NK-92 treated with Interleukin-12 subunit alpha and Interleukin-12 subunit beta, amount 100 ng/mL, for 24 hours (cell line): ENCODE measurements at places on chromosomes 4 and X.

- DNase-seq: no peak
Measured at GRCh38 chrX:65679071-65679540, 11.7 kb downstream of the MSN start.

- no peak for DNase-seq
Measured at GRCh38 chr4:42570221-42570620, 86.7 kb downstream of the ATP8A1 start.

DNA sequence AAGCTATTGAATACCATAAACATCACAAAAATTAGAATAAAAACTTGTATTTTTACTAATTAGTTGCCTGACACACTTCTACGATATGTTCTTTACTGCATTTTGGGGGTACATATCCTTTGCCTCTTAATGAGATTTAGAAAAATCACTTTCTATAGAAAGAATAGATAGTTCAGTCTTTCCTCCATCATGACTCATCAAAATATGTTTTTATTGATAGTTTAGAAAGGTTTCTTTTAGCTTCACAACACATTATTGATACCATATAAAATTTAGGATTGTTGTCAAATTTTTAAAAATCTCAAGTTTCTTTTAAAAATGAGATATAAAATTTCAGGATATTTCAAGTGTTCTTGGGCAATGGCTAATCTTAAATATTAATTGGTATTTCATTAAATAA is 74.5 kb upstream of the NOCT start:
- DNase-seq: no peak

GRCh38 chrX:103635436-103635835 is 6.7 kb downstream of the TCEAL1 start:
- DNase-seq: no peak

DNA sequence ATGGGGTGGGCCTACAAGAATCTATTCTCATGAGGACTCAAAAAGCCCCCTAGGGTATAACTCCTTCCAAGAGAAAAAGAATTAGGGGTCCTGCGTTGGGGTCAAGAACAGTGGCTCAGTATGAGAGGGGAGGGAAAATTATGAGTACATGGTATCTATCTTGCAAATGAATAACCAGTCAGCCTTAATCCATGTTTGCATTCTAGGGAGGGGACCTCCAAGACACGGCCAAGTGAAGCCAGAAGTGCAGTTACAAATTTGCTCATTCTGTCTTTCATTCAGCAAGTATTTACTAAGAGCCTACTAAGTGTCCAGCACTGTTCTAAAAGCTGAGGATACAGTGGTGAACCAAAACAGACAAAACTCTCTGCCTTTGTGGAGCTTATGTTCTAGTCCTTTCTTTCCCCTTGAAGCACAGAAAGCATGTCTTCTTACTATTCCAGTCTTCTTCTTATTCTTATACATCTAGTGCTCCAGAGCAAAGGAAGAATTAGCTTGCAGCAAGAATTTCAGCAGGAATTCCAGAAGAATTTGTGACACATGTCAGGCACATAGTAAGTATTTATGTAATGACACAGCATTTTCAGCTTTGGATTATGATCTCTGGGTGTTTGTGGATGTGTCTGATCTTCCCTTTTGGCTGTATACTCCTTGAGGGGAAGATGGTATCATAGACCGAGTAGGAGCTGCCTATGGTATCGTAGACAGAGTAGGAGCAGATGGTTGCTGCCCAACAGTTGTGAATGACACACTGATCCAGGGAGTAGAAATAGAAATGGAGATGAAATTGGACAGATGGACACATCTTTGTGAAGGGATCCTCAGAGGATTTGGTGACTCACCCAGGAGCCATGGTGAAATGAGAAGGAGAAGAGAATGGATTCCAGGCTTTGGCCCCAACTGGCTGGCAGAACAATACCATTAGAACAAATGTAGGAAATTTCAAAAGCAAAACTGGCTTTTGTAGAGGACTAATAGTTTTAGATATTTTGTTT is 75.9 kb downstream of the COQ2 start:
- no peak for DNase-seq

GRCh38 chr4:13476915-13477314 is 7.2 kb downstream of the RAB28 start:
- no peak for DNase-seq

GRCh38 chr4:7241597-7242125 is 49.3 kb downstream of the SORCS2 start:
- DNase-seq: no peak

DNA sequence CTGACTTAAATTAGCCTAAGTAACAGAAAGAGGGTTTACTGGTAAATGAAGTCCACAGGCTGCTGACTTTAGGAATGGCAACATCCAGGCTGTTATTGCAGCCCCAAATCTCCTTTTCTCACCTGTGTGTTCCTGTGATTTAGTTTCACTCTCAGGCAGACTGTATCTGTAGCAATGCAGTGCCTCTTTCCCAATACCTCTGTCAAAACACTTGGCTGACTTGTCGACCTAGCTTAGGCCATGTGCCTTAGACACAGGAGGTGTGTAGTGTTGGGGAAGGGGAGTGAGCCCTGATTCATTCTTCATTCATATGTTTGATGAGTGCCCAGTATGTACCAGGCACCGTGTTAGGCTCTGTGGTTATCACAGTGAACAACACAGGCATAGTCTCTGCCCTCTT is 46.9 kb downstream of the JADE3 start:
- DNase-seq: no peak

DNA sequence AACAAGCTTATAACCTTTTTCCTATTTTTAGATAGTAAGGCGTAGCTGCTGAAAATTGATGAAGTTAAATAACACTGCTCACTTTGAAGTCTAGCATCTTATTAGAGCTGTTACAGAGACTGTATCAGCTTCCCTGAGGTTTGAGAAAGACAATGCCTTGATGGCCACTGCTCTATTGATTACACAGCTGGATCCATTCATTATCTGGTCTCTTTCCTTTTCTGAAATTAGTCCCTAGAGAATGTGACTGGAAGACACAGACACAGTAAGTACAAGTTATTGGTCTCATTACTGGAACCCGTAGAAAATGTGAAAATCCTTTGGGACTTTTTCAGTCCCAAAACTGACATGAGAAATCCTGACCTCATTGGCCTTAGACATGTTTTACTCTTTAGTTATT is 188.3 kb downstream of the NAF1 start:
- DNase-seq: no peak

DNA sequence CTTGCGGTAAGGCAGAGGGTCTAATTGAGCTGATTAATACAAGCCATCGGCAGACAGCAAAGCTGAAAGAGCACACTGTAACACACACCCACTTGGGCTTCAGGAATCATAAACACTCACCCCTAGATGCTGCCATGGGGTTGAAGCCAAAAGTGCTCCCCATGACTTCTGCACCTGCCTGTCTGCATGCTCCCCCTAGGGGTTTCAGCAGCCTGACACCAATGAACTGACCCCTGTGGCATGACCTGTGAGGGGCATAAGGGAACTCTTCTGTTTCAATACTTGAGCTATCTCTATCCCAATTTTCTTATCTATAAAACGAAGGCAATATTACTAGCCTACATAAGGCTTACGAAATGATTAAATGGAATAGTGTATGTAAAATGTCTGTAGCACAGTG is 23.0 kb upstream of the IL13RA2 start:
- DNase-seq: no peak

DNA sequence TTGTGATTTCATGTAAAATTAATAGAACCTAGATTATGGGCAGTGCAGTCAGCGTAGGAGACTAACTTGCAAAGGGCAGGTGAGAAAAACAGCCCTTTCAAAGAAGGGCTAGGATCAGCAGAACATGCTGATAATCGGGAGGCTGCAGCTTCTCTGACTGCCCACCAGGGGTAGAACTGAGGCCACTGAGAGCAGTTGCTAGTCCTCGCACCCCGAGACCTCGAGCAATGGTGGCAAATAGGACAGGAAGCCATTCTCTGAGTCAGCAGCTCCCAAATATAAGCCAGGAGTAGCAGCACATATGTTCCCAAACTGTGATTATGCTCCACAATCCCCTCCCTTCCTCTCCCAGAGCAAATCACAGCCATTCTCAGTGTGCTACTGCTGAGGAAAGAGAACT is 186.5 kb downstream of the MSL3 start:
- DNase-seq: no peak

DNA sequence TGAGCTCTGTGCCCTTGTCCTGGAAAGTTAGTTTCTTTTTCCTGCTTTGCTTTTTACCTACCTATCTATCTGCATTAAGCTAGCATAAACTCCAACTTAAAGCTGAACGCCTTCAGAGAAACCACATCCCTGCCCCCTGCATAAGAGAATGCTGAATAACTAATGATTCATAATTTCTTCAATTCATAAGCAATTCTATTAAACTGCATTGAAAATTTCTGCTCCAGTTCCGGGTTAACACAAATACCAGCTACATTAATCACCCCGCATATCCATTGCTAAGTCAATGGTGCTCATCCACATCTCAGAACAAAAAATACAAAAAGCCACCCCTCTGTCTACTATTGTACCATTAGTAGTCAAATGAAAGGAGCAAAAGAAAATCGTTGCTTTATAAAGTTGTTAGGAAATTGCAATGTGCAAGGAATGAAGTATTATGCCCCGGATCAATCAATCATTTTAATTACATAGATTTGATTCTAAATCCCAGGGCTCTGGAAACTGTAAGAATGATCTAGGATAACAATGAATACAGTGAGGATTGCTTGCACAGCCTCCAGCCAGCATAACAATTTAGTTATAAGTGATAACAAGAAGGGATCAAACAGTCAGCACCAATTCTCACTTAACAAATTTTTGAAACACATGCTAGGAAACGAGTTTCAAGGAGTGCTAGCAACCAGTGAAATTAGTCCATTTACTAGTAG is 106.8 kb downstream of the ELOVL6 start:
- DNase-seq: no peak

- DNase-seq: no peak
Measured at GRCh38 chr4:155777971-155778735, 19.3 kb downstream of the GUCY1B1 start.

GRCh38 chr4:96543346-96543745 is 703.5 kb downstream of the PDHA2 start:
- DNase-seq: no peak

- no peak for DNase-seq
Measured at GRCh38 chr4:85837439-85837733, 362.4 kb downstream of the ARHGAP24 start.

GRCh38 chrX:41481264-41482109 is 34.3 kb downstream of the NYX start:
- DNase-seq: no peak

DNA sequence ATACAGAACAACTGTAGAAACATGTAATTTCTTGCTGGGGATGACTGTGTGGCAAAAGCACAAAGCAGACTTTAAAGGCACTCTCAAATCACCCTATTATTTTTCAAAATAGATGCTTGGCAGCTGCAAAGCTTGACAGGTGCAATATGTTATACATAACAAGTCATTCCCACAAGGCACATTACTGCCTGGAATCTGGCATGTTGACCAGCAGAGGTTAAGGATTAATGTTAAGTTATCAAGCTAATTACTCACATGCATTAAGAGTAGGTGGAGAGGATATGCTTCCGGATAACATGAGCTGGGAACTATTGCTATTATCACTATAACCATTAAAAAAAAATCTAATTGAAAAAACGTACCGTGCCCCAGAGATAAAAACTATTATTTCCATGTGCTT is 17.8 kb downstream of the ANOS1 start:
- DNase-seq: no peak

- DNase-seq: no peak
Measured at GRCh38 chr4:4368809-4369580, 17.9 kb upstream of the NSG1 start.
